ENCODE measurements at places on chromosomes 12 and 14. TPM values are rescaled to one million over a fixed set of nuclear protein-coding genes. Genes with fewer than 3 reads are reported as not detected.

Gene TDRD9
- 0.37 TPM for total RNA-seq

Gene CCDC184
- 1.6 TPM for total RNA-seq

Gene P2RX2
- total RNA-seq = not detected

Gene CPNE6
- total RNA-seq = not detected

Gene OTX2
- total RNA-seq = not detected

Gene GLI1
- total RNA-seq = 0.47 TPM

Gene HCAR3
- total RNA-seq = not detected

Gene RAD51AP1
- total RNA-seq = 1.9 TPM

Gene CORO1C
- total RNA-seq = 22.8 TPM

Gene TMEM253
- total RNA-seq = not detected

Gene CHGA
- not detected for total RNA-seq

Gene KITLG
- total RNA-seq = not detected

Gene ANKRD33
- total RNA-seq = not detected

Gene CYP27B1
- total RNA-seq = not detected

Gene BICDL1
- 134 TPM for total RNA-seq

Gene GLT1D1
- total RNA-seq = not detected

Gene SYNDIG1L
- total RNA-seq = not detected

Gene FAM222A
- total RNA-seq = 2.3 TPM

Gene OR4E2
- total RNA-seq = not detected

Gene EEA1
- 11.8 TPM for total RNA-seq

Gene KRT73
- total RNA-seq = 1.0 TPM

Gene ESRRB
- not detected for total RNA-seq

Gene GALNT16
- total RNA-seq = not detected

Gene KRT79
- total RNA-seq = not detected

Gene HHIPL1
- total RNA-seq = not detected

Gene SLC5A8
- not detected for total RNA-seq

Gene WIF1
- total RNA-seq = not detected

Gene NEUROD4
- not detected for total RNA-seq

Gene LGALS3
- total RNA-seq = 58.6 TPM

Gene AGAP2
- 60.3 TPM for total RNA-seq

Gene PLA2G1B
- total RNA-seq = not detected

Gene RNU4-1
- 1,793 TPM for total RNA-seq

Gene RNASE7
- total RNA-seq = not detected

Gene PRH1
- total RNA-seq = 26.9 TPM

Gene ZNF740
- total RNA-seq = 32.6 TPM

Gene EP400
- 77.9 TPM for total RNA-seq

Gene FBLN5
- total RNA-seq = 3.0 TPM

Gene CCDC88C
- 466 TPM for total RNA-seq

Gene CMA1
- total RNA-seq = not detected

Gene MAGOHB
- 13.8 TPM for total RNA-seq

Gene TRPV4
- not detected for total RNA-seq

Gene HOXC5
- total RNA-seq = not detected

Gene DPPA3
- total RNA-seq = not detected

Gene SMIM41
- total RNA-seq = 0.54 TPM

Gene PTPRB
- total RNA-seq = not detected

Gene RABGGTA
- 78.6 TPM for total RNA-seq

Gene MYF6
- total RNA-seq = not detected

Gene CRIP1
- 558 TPM for total RNA-seq

Gene EIF2S3B
- total RNA-seq = 0.62 TPM

Gene ABCB9
- total RNA-seq = 5.3 TPM

Gene SNAPC1
- total RNA-seq = 3.9 TPM

Gene VRTN
- total RNA-seq = not detected

Gene ARHGEF25
- 0.64 TPM for total RNA-seq

Gene P3H3
- 1.4 TPM for total RNA-seq

Gene STAT6
- total RNA-seq = 215 TPM

Gene ACSM4
- total RNA-seq = not detected

Gene LRR1
- total RNA-seq = 11.2 TPM

All from CD4-positive, CD25-positive, alpha-beta regulatory T cell (primary cell).